ENCODE measurements at places on chromosomes 2 and 18.

DNA sequence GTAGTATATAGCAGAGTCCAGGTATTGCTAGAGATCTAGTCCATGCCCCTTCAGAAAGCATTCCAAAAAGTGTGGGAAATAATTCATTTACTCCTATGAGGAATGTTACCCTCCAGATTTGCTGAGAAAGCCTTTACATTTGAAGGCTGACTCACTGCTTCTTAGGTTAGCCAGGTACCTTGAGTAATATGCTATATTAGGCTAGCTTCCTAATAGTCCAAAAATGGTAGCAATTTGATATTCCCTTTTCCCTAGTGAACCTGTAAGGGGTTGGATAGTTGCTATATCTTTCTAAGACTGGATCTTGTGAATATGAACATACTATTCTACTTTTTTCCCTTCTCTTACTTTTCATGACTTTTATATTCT lies 63.6 kb downstream of the SPOPL start:
- DNase-seq = no peak

- no peak for DNase-seq
These were observed 3.2 kb upstream of the DYTN start for GRCh38 chr2:206721256-206721920.

GRCh38 chr2:173205375-173205774 lies 129.7 kb downstream of the MAP3K20 start:
- no peak for DNase-seq

GRCh38 chr2:164846276-164846675 lies 4.7 kb upstream of the COBLL1 start:
- DNase-seq = no peak

GRCh38 chr18:2683055-2683454 lies 27.5 kb downstream of the SMCHD1 start:
- DNase-seq = no peak

- no peak for DNase-seq
These were observed 99.8 kb downstream of the CACNB4 start for GRCh38 chr2:151999053-151999452.

All from stimulated activated CD4-positive, alpha-beta T cell treated with anti-CD3 and anti-CD28 coated beads, TNF-alpha, amount 100 ng/mL, for 1 hour (primary cell).